ENCODE measurements at places on chromosomes 5 and 9.

GRCh38 chr9:132755096-132755495 lies 84.8 kb downstream of the GTF3C4 start:
- no peak for DNase-seq

DNA sequence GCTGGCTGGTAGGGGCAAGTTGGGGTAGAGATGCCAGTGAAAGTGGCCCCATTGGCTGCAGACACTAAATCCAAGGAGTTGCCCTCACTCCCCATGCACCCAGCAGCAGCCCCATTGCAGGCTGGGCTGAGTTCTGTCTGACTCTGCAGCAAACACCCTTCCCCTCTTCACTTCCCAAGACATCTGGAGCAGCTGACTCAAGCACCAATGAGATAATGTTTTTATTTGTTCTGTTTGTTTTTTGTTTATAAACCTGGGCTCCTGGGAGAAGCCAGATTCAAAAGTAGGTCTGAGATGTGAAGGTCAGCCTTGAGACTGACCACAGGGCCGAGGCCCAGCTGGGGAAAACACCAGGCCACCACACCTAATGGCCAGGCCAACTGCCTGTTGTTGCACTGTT lies 545.9 kb upstream of the KLF4 start:
- DNase-seq = no peak

DNA sequence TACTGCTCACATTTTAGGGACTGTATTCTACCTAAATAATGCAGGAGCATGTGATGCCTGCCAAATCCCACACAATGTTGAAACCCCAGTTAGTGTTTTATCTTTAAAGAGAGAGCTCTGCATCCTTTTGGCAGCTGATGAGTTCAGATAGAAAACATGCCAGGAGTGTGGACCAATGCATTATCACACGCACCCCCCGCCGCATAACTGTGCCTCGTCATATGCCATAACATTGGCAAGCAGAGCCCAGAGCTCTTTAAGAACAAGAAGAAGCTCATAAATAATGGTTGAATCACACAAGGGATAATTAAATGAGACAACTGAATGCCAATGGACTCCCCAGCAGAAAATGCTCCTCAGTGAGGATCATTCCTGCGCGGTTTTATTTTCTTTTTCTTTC lies 52.8 kb upstream of the RORB start:
- DNase-seq = no peak

GRCh38 chr9:71895117-71895516 lies 15.9 kb downstream of the ABHD17B start:
- no peak for DNase-seq

- DNase-seq = no peak
These were observed 202.1 kb upstream of the SLC30A5 start for GRCh38 chr5:68891718-68892117.

Measured in stimulated activated CD4-positive, alpha-beta T cell treated with anti-CD3 and anti-CD28 coated beads, Interleukin-15, amount 100 ng/mL, for 1 hour (primary cell).